ENCODE measurements at places on chromosomes 7 and 10. TPM values are rescaled to one million over a fixed set of nuclear protein-coding genes. Genes with fewer than 3 reads are reported as not detected.

GRCh38 chr10:7111561-7111960 lies 299.3 kb downstream of the SFMBT2 start:
- no peak overlapping the region for H3K27ac ChIP-seq
- no peaks in the 10 kb centered on the region for H3K4me1 ChIP-seq
- no peak for DNase-seq
- H3K4me3 ChIP-seq = no peak overlapping the region
- no peaks in the 10 kb centered on the region for H3K27me3 ChIP-seq
- no peaks in the 10 kb centered on the region for H3K36me3 ChIP-seq

DNA sequence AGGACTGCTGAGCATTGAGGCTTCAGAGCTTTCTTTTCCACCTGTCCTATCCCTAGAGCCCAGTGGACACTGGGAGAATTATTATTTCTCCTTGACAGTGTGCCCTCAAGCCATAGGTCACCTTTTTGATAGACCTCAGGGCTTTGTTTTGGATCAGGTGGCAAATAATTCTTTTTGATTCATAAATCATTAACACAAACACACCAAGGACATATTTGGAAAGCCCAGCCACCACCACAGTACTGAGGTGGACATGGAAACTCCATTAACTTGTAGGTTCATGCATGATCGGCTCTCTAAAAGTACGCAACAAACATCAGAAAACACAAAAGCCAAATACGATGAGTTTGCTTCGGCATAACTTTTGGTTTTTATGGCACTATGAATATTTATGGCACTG lies 17.8 kb upstream of the PLEKHS1 start:
- no peak overlapping the region for H3K27ac ChIP-seq
- DNase-seq = no peak

GRCh38 chr10:101272229-101272868 lies 43.1 kb upstream of the LBX1 start:
- no peak for DNase-seq
- H3K27ac ChIP-seq = no peak overlapping the region
- no peaks in the 10 kb centered on the region for H3K4me1 ChIP-seq
- H3K27me3 ChIP-seq = no peaks in the 10 kb centered on the region

- H3K36me3 ChIP-seq = no peaks in the 10 kb centered on the region
- DNase-seq = no peak
- H3K27ac ChIP-seq = no peak overlapping the region
- H3K27me3 ChIP-seq = no peaks in the 10 kb centered on the region
- no peaks in the 10 kb centered on the region for H3K4me1 ChIP-seq
These were observed 66.4 kb upstream of the SHH start for GRCh38 chr7:155878674-155879073.

DNA sequence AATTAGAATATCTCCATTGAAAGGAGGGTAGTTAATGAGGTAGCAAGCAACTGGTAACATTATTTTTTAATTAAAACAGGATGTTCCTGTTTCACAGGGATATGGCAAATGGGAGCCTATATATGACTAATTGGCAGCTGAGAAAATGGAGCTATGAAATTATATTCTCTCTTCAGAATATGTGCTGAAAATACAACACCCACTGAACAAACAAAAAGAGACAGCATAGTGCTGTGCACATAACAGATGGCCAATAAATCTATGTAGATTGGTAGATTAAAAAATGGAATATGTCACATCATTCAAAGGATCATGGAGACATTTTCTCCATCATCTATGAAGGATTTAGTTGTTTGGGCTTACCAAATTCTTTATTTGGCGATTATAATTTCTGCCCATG lies 362.0 kb downstream of the GPR37 start:
- DNase-seq = no peak
- H3K27ac ChIP-seq = no peak overlapping the region
- no peak overlapping the region for H3K4me3 ChIP-seq
- H3K4me1 ChIP-seq = no peaks in the 10 kb centered on the region
- H3K27me3 ChIP-seq = no peaks in the 10 kb centered on the region

DNA sequence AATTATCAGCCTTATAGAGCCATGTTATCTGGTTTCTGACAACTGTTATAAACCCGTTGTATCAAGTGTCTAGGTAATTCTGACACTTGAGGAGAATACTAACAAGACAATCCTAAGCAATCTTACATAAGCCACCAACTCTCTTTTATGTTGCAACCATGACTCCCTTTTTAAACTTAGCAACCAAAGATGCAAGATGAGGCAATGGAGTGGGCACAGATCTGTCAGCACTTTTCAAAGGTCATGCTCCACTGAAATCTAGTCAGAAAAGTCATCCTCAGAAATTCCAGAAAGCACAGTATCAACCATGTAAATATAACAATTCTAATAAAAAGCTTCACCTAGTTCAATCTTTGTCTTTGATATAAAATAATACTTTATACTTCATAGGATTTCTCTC lies 77.0 kb upstream of the SEMA3A start:
- no peaks in the 10 kb centered on the region for H3K27me3 ChIP-seq
- no peaks in the 10 kb centered on the region for H3K4me1 ChIP-seq
- H3K27ac ChIP-seq = no peak overlapping the region
- no peak overlapping the region for H3K4me3 ChIP-seq

DNA sequence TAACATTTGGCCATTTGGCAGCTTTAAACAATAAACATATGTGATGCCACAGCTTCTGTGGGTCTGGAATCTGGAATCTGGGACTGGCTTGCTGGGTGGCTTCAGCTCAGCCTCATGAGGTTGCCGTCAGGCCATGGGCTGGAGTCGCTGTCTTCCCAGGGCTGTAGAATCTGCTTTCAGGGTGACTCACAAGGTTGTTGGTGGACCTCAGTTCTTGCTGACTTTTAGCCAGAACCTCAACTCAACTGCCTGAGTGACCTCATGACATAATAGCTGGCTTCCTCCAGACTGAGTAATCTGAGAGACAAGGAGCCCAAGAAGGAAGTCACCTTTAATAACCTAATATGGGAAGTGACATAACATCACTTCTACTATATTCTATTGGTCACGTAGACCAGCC lies 44.6 kb upstream of the TSPAN13 start:
- DNase-seq = no peak
- H3K36me3 ChIP-seq = no peaks in the 10 kb centered on the region
- no peak overlapping the region for H3K4me3 ChIP-seq
- H3K4me1 ChIP-seq = no peaks in the 10 kb centered on the region
- no peak overlapping the region for H3K27ac ChIP-seq

The TMUB1 gene
- 79.5 TPM for total RNA-seq

GRCh38 chr10:48527756-48528155 lies 77.1 kb downstream of the ARHGAP22 start:
- no peak overlapping the region for H3K4me3 ChIP-seq
- DNase-seq = no peak
- H3K36me3 ChIP-seq = no peaks in the 10 kb centered on the region
- H3K27me3 ChIP-seq = peaks cover 9% of the 10 kb centered on the region

The ARMS2 gene
- total RNA-seq = not detected

- no peaks in the 10 kb centered on the region for H3K4me1 ChIP-seq
- H3K4me3 ChIP-seq = no peak overlapping the region
- no peak for DNase-seq
- H3K27me3 ChIP-seq = no peaks in the 10 kb centered on the region
- H3K27ac ChIP-seq = no peak overlapping the region
These were observed 10.2 kb upstream of the CUL1 start for GRCh38 chr7:148688526-148688925.

DNA sequence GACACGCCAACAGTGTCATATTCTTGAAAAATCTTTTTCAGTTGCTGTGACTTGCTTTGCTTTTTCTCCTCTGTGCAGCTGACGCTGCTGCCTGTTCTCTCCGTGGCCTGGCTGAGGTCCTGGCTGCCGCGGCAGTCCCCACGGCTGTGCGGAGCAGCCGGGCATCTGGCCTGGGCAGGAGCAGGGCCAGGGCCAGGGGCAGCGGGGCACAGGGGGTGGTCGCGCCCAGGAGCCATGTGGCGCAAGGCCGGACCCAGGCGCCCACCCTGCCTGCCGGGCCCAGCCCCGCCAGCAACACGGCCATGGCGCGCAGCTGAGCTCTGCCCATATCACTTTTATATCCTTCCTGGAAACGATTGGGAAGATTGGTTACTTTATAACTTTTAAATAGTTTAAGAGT lies 109.4 kb upstream of the ACBD5 start:
- H3K4me3 ChIP-seq = no peak overlapping the region
- no peak overlapping the region for H3K27ac ChIP-seq
- no peak for DNase-seq
- H3K4me1 ChIP-seq = peaks cover 9% of the 10 kb centered on the region

GRCh38 chr10:88702848-88703597 lies 3.0 kb upstream of the LIPK start:
- no peak overlapping the region for H3K4me3 ChIP-seq
- no peak for DNase-seq
- no peaks in the 10 kb centered on the region for H3K4me1 ChIP-seq
- H3K36me3 ChIP-seq = no peaks in the 10 kb centered on the region
- no peaks in the 10 kb centered on the region for H3K27me3 ChIP-seq
- no peak overlapping the region for H3K27ac ChIP-seq

DNA sequence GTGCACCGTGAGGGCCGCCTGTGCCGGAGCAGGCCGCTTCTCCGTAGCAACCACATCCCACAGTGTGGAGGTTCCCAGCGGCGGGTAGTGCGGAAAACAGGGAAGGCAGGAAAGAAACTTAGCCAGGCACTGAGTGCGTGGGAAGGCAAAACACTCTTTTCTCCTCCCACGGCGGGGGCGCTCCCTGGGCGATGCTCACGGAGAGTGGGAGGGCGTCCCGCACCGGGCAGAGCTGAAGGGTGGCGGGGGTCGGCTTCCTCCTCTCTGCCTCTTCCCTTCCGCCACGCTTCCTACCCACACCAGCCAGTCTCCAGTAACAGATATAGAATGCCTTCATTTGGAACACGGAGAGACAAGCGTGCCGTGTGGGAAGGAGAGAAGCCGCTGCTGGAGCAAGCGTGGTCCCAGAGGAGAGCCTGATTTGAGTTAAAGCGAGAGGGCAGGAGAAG lies 252.5 kb downstream of the PAXIP1 start:
- DNase-seq = no peak
- H3K27ac ChIP-seq = no peak overlapping the region
- H3K27me3 ChIP-seq = no peaks in the 10 kb centered on the region
- no peak overlapping the region for H3K4me3 ChIP-seq
- H3K36me3 ChIP-seq = no peaks in the 10 kb centered on the region
- no peaks in the 10 kb centered on the region for H3K4me1 ChIP-seq

GRCh38 chr10:25209618-25210017 lies 34.8 kb downstream of the GPR158 start:
- no peaks in the 10 kb centered on the region for H3K27me3 ChIP-seq
- H3K36me3 ChIP-seq = no peaks in the 10 kb centered on the region
- no peaks in the 10 kb centered on the region for H3K4me1 ChIP-seq

The TRIM73 gene
- 3.6 TPM for total RNA-seq

Measured in GM12878 (cell line).